ENCODE measurements at places on chromosomes 7 and 10.

- no peak for DNase-seq
Observed at GRCh38 chr7:91193141-91193540, 71.1 kb upstream of the FZD1 start.

DNA sequence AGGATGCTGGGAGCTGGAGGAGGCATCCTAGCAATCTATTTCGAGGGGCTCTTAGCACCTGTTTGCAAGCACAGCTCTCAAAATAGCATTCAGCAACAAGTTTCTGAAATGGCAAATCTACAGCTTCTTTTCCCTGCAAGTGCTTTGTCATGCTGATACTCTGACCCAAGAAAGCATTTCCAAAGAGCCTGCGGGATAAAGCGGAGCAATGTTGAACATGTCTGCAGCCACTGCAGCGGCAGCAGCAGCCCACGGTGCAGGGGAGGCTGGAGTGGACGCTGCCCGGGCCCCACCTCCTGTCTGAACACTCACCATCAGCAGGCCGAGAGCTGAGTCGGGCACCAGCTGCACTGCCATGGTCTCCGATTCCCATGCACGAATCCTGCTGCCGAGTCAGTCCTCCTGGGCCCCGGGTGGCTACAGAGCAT, 964 bp downstream of the FRMD4A start:
- DNase-seq, result no peak

DNA sequence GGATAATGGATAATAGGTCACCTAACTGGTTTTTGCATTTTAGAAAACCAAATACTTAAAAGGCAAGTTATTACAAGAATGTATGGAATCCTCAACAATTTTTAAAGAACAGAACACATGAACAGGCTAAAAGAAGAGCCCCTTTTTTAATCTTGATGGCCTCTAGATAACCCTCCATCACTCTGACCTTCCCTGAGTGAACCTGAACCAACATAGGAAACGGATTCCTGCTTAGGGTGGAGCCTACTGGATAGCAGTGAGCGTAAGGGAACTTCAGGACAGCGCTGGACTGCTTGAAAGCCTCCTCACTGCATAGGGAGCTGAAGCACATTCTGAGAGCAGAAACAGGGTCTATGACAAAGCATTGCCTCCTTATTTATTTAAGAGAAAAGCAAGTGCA, 20.5 kb downstream of the TRPV5 start:
- no peak for DNase-seq

- no peak for DNase-seq
Observed at GRCh38 chr10:3747248-3747960, 37.6 kb downstream of the KLF6 start.

DNA sequence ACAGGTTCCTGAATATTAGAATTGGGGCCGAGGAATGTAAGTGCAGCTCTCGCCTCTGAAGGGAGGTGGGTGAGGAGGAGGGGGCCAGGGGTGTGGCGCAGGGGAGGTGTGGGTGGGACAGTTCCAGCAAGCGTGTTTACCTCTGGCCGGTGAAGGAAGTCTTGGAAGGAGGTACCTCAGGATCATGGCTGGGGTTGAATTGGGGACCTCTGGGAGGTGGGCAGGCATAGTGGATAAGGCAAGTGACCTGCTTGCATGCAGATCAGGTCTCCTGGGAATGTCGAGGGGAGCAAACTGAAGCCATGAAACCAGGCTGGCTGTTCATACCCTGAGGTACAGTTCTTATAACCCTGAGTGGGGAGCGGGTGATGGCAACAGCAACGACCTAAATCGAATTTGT, 2.0 kb downstream of the ZNF775 start:
- DNase-seq, result no peak

- DNase-seq, result no peak
Observed at GRCh38 chr7:89593125-89593524, 561.1 kb upstream of the STEAP1 start.

- no peak for DNase-seq
Observed at GRCh38 chr7:148722340-148723165, 23.9 kb downstream of the CUL1 start.

GRCh38 chr7:77657427-77658224, 38.6 kb upstream of the RSBN1L start:
- peak; percentile 12 for DNase-seq

- no peak for DNase-seq
Observed at GRCh38 chr10:22737587-22737986, 23.2 kb upstream of the PIP4K2A start.
